ENCODE measurements at places on chromosomes 7 and 10.
A peak's percentile ranks its signal among the peaks of the same experiment; 100 is the strongest.

DNA sequence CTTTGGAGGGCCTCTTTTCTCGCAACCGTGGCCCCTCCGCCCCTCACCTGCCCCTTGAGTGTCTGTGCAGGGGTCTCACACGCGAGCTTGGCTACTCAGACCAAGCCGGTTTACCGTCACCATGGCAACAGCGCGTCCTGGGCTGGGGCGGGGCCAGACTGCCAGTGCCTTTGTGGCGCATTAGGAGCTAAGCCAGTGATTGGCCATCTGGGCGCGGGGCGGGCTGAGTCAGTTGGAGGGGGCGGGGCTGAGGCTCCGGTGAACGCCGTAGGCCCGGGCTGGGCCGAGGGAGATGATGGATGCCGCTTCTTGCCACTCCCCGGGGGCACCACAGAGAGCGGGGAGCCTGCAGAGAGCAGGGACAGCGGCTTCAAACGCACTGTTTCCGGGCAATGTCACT is 48.7 kb upstream of the FXYD4 start:
- DNase-seq = peak; percentile 54

DNA sequence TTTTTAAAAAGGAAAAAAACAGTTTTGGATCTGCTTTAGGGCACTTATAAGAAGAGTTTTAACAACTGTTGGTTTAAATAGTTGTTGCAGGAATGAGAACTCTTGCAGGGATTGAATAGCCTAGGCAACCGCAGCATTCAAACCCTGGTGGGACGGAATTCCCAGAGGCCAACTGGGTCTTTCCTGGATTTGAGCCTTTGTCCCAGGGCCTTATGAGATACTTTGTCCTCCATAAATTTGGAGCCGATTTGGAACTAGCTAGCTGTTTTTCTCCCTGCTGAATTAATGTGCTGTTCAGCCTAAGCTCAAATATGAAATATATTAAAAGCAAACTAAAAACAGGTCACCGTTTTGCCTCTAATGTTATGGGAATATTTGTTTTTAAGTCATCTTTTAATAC is 109.6 kb downstream of the LRMDA start:
- no peak for DNase-seq

- peak; percentile 66 for DNase-seq
Observed at GRCh38 chr10:33335801-33336581, 1.5 kb upstream of the NRP1 start.

DNA sequence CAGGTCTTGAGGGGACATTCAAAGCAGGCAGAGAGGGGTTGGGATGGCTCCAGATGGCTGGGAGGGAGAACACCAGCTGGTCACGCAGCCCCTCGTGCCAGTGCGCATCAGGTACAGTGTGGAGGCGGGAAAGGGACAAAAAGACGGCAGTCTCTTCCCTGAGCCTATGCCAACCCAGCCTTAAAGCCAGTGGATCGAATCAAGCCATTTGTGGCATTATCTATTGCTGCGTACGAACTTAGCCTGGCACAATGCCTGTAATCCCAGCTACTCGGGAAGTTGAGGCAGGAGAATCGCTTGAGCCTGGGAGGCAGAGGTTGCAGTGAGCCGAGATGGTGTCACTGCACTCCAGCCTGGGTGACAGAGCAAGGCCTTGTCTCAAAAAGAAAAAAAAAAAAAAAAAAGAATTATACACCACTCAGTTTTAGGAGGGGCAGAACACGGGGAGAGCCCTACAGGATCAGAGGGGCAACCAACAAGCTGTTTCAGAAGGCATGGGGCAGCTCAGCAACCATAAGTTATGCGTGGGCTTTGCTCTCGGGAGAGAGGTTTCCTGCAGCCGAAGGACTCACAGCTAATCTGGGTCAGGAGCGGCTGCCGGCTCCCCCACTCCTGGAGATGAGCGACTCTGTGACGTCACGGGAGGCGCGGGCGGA is 356 bp upstream of the NDUFB2 start:
- DNase-seq = peak; percentile 55

DNA sequence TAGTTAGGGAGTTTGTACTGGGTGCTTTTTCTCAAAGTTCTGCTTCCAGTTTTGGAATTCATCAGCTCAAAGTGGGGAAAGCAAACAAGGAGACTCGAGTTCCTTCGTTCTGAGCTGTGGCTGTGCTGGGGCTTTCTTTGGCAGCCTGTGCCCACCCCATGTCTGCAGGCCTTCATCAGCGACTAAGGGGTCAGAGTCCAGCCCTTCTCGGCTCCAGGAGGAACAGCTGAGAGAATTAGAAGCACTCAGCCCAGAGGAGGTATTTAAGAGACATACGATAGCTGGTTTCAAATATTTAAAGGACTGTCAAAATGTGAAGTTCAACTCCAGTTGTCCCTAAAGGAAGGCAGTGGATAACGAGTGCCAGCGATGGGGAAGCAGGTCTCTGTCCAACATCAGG is 41.3 kb downstream of the SH3PXD2A start:
- DNase-seq = no peak

DNA sequence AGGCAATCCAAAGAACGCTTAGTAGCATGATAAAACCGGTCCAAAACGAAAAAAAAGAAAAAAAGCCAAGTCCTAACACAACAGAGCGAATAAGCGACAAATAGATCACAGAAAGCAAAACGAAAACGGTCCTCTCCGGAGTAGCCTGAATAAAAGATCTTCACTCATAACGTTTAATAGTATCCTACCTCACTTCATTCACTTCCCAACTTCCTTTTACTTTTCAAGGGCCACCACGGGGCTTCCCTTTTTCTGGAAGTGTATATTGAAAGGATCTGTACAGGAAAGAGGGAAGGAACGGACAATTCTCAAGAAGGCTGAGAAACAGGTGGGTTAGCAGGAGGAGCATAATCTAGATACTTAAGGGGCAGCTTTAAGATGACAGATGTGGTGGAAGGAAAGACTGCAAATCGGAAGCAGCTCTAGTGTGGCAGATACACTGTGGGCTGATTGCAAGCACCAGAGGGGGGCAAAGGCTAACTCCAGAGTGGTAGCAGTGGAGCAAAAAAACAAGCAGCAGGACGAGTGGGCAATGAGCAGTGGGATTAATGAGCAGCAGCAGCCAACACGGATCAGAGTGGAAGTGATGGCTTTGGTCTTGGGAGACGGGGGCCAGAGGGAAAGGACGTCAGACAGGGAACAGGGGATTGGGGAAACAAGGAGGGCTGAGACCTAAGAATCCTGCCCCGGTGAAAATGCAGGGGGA is 866 bp downstream of the CNOT4 start:
- DNase-seq = peak; percentile 22

- no peak for DNase-seq
Observed at GRCh38 chr7:129421717-129422250, 12.4 kb upstream of the STRIP2 start.

DNA sequence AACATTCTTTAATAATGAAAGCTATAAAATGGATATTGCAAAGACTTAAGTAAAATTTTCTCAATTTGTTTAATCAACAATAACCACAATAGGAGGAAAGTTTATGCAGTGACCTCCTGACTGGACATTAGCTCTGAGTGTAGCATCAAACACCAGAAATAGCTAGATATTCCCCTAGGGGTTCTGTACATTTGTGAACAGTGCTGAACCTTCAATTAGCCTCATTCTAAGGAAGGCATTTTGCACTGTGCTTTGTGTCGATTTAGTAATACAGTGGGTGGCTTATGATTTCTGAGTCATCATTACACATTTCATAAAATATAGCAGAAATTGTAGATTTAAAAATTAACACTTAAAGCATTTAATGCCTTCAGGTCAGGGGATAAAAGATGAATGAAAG is 367.3 kb upstream of the PCDH15 start:
- no peak for DNase-seq

Data from muscle of back (tissue), 13 donors.